ENCODE measurements at places on chromosomes 2 and 18.

- no peak for DNase-seq
Measured at GRCh38 chr18:70503060-70503459, 214.2 kb downstream of the SOCS6 start.

GRCh38 chr2:229731916-229732315 lies 17.6 kb upstream of the DNER start:
- no peak for DNase-seq

DNA sequence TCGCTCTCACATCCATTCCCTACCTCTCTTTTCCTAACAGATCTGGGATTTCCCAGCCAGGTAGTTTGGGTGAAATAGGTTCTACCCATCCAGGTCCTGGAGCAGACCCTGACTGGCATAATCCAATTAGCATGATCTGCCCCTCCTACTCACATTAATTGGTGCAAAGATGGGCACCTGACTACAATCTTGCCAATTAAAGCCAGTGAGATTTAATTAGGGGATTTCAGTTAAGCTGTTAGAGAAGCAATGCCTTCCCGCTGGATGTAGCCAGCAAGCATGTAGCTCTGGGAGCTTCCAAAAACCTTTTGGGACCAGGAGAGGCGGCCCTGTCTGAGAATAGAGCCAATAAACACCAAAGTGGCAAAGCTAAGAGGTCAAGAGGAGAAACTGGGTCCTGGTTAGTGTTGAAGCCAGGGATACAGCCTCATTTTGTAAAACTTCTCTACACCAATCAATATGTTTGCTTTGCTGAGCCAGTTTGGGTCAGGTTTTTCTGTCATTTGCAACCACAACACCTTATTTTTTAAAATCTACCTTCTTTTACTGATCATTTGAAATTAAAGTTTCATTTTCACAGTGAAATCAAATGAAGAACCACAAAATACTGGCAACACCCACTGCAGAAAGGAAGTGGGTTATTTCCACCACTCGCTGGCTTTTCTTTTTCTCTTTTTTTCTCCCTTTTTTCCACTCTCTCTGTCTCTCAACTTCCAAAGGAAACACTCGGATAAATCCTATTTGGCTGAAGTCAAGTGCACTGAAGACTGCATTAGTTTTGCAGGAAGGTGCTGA lies 3.2 kb upstream of the TTC39C start:
- no peak for DNase-seq

DNA sequence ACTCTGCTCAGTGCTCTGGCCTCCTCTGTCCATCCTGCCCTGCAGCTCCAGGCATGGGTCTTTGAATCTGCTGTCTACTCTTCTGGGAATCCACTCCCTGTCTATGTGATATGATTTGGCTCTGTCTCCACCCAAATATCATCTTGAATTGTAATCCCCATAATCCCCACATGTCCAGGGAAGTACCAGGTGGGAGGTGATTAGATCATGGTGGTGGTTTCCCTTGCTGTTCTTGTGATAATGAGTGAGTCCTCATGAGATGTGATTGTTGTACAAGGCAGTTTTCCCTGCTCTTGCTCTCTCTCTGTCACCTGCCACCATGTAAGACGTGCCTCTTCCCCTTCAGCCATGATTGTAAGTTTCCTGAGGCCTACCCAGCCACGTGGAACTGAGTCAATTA lies 881.8 kb upstream of the ID2 start:
- DNase-seq: no peak

DNA sequence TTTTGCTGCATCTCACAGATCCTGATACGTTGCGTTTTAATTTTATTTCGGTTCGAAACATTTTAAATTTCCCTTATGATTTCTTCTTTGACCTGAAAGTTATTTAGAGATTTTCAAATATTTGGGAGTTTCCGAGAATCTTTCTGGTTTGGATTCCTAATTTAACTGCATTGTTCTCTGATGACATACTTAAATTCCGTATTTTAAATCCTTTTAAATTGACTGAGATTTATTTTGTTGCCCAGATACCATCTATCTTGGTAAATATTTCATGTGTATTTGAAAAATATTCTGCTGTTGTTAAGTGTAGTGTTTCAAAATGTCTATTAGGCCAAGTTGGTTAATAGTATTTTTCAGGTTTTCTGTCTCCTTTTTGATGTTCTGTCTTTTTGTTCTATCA lies 37.7 kb downstream of the MROH2A start:
- DNase-seq: no peak

- no peak for DNase-seq
Measured at GRCh38 chr2:159505196-159505595, 111.2 kb downstream of the BAZ2B start.

DNA sequence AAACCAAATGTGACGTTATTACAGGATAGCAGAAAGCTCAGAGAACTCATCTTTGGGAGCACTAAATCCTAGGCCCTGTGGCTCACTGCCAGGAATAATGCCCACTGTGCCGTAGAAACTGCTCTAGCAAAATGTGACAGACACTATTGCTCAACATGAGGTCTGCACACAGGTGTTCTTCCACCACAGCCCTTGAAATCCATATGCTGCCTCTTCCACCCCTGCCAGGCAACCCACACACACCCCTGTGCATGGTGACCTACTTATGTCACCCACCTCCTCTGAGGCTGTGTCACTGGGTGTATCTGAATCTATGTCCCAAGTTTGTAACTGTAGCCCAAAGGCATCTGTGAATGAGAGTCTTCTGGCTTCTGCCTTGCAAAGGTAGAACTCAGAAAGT lies 66.1 kb upstream of the MBOAT2 start:
- no peak for DNase-seq

GRCh38 chr2:79114797-79115494 lies 5.3 kb upstream of the REG1A start:
- no peak for DNase-seq

- DNase-seq: no peak
Measured at GRCh38 chr2:61789807-61790602, 63.9 kb downstream of the FAM161A start.

- no peak for DNase-seq
Measured at GRCh38 chr2:145058457-145058856, 538.5 kb upstream of the ZEB2 start.

GRCh38 chr2:190408538-190409271 lies 550 bp downstream of the MFSD6 start:
- no peak for DNase-seq

- DNase-seq: no peak
Measured at GRCh38 chr2:120430501-120430830, 84.5 kb downstream of the INHBB start.

DNA sequence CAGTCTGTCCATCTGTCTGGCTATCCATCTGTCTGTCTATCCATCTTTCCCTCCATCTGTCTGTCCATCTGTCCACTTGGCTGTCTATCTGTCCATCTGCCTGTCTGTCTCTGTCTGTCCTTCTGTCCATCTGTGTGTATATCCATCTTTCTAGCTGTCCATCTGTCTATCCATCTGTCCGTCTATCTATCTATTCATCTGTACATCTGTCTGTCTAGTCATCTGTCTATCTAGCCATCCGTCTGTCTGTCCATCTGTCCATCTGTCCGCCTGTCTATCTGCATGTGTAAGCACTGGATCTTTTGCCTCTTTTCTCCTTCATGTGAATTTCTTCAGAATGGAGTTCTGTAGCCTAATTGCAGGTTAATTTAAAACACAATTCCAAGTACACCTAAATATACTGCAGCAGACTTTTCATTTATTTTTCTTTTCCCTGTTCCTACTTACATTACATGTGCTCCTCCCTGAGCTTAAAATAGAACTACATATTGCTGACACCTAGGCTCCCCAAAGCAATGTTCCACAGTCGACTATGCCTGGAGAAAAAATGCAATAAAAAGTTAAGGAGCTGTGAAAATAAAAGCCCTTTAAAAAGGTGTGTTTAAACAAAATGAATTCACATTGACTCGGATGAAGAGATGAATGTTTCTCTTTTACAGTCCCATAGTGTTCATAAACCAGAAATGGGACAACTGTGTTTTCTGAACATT lies 37.4 kb upstream of the TXNDC2 start:
- no peak for DNase-seq

DNA sequence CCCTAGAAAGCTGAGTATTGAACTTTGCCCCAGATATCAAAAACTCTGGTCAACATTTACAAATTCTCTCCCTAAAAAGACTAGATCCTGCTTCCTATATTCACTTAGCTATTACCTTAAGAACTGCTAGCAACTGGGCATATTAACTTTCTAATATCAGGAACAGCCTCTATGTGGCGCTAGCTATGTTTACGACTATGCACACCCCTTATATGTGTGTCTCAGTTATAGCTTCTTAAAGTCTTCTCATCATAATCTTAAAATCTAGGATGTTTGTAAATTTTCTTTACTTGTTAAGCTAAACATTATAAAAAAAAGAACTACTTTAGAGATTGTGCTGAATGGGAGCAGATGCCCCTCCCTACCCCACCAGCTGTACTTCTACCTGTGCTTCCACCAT lies 1.7 kb upstream of the STAMBP start:
- DNase-seq: no peak

GRCh38 chr2:9029721-9030120 lies 26.2 kb upstream of the MBOAT2 start:
- no peak for DNase-seq

GRCh38 chr2:82527124-82527523 lies 1932.0 kb downstream of the SUCLG1 start:
- no peak for DNase-seq

DNA sequence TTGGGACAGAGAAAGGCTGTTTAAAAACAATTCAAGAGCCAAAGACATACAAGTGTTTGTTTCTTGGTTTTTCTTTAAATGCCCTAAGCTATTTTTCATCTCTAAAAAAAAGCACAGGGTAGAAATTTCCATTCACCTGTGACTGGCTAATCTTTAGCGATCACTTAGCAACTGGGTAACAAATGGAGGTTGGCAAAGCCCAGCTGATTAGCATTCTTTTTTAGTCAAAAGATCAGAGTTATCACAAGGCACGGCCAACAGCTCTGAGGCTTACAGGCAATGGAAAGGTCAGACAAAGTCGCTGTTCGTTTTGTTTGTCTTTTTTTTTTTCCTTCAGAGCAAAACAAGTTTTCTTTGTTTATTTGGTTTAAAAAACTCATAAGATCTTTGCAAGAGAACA lies 29.0 kb upstream of the TTR start:
- no peak for DNase-seq

- DNase-seq: no peak
Measured at GRCh38 chr2:166384774-166385173, 9.0 kb upstream of the SCN9A start.

- no peak for DNase-seq
Measured at GRCh38 chr2:65960953-65961352, 474.0 kb upstream of the MEIS1 start.

DNA sequence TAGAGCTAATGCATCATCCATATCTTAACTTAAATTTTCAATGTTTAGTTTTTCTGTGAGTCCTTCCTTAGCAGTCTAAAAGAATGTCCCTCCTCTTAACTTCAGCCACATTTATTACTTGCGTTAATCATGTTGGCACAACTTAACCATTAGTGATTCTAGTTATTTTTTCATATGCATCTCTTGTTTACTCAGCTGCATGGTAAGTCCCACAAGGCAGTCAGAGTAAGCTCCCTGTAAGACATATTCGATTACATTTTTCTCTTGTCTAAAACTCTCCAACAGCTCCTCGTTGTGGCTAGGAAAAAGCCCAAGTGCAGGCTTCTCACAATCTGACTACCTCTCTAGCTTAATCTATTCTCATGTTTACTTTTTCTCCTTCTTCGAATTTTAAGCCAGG lies 2045.3 kb upstream of the PIK3C3 start:
- DNase-seq: no peak

DNA sequence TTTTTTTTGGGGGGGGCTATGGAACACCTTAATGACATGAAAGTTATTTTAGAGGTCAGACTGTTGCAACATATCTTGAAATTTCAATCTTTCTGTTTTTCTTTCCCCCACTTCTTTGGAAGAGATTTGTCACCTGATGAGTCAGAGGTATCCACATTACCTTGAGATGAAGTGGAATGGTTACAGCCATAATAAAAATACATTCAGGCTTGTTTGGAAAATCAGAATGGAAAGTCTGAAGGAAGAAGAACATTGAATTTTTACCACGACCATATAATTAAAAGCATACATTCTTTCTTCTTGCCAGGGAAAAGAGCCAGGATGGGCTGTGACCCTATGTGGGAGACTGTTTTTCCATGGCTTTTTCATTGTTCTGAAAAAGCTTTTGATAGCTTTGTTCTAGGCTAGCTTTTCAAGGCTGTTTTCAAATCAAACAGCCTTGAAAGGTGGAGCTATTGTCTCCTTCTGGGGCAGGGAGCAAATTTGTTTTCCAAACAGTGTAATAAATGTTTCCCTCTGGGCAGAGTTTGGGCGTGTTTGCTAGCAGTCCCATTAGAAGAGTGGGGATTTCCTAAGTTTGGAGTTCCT lies 2.3 kb upstream of the GTF3C3 start:
- no peak for DNase-seq

- DNase-seq: no peak
Measured at GRCh38 chr2:33409417-33409955, 67.0 kb upstream of the RASGRP3 start.

- no peak for DNase-seq
Measured at GRCh38 chr2:1858733-1859132, 114.4 kb upstream of the PXDN start.
